ENCODE measurements at places on chromosomes 16 and 17.

GRCh38 chr17:55456307-55457240, 34.9 kb upstream of the MMD start:
- no peak for DNase-seq

- DNase-seq: no peak
Observed at GRCh38 chr16:78879011-78879410, 721.5 kb downstream of the MAF start.

DNA sequence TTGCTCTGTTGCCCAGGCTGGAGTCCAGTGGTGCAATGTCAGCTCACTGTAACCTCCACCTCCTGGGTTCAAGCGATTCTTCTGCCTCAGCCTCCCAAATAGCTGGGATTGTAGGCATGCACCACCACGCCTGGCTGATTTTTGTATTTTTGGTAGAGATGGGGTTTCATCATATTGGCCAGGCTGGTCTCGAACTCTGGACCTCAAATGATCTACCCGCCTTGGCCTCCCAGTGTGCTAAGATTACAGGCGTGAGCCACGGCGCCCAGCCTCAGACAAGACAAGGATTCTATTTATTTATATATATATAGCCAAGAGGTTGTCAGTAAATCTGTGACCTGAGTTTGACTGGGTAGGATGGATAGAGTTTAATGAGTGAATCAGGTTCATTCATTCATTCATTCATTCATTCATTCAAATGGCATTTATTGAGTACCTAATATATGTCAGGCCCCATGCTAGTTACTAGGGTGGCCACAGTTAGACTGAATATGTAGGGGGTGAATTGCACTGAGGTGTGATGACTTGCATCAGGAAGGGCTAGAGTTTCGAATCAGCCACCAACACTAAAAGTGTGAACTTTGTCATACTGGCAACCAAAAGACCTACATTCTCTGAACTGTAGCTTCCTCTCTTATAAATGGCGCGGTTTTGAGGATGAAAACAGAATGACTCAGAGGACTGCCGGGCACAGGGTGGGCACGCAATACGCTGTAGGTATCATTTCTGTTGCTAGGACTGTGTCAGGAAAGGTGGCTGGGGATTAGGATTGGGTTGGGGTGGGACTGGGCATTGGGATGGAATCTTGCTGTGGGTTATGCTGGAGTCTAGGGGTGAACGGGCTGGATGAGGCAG, 37.8 kb downstream of the ITGAE start:
- no peak for DNase-seq

GRCh38 chr17:78101112-78101511, 27.4 kb downstream of the TMC6 start:
- DNase-seq: no peak

GRCh38 chr16:19657831-19658230, 60.2 kb downstream of the KNOP1 start:
- DNase-seq: no peak

DNA sequence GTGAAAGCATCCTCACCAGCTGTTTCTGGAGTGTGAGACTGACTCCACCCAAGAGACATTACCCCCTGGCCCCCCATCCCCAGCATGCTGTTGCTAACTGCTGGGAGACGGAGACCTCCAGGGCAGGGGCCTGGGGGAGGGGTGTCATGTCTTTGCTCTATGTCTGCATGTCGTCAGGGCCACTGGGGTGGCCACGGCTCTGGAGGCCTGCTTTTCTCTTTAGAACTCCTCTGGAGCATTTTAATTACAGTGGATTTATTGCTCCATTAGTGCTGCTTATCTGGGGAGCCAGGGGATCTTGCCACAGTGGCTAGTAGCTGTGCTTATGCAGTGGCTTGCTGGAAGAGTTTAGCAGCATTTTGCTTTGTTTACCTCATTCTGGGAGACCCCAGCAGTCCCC, 32.3 kb downstream of the CLEC16A start:
- no peak for DNase-seq

DNA sequence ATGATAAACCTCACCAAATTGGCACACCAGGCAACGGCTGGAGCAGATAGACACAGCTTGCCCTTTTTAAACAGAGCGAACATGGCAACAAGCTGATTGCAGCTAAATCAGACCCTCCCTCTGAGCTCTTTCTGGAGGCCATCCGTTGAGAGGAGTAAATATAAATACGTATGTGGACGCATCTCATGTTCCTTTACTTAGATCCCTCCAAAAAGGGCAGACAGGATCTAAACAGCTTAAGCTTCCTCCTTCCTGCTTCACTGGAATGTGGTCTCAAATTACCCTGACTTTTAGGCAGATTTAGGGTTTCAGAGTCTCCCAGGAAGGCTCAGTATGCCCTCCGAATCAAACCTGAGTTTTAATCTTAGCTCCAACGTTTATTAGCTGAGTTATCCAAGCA, 204.7 kb upstream of the GOT2 start:
- no peak for DNase-seq

- peak; percentile 50 for DNase-seq
Observed at GRCh38 chr17:77125432-77125901, 15.3 kb upstream of the SEC14L1 start.

DNA sequence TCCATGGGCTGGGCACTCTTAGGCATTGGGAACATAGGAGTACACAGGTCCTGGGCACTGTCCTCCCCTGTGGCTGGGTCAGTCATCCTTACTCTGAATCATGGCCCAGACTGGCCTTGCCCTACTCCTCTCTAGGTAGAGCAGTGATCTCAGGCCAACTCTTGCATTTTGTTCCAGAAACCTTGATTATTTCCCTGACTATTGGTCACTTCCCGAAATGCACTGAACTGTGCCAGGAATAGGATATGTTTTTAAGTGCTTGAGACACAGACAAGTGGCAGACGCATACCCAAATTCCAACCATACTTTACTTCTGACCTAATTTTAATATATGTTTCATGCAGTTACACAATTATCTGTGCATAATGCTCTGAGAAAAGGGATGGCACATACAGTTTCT, 10.3 kb downstream of the KRABD2 start:
- DNase-seq: no peak

GRCh38 chr17:39627047-39627711, 427 bp downstream of the PPP1R1B start:
- DNase-seq: no peak

DNA sequence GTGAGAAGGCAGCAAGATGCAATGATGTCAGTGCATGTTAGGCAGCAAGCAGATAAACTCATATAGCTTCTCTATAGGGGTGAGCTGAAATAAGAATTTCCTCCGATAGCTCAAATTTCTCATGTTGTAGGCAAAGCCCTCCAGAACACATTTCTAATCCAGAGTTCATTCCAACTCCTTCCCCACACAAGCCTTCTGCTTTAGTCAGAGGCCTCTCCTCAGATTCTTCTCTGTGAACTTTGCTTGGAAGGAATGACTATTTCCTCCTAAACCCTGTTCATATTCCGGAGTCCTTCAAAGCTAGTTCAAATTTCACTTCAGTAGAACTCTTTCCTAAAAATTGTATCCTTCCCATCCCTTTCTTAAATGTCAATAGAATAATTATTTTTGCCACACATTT, 144.8 kb downstream of the KCNJ2 start:
- no peak for DNase-seq

DNA sequence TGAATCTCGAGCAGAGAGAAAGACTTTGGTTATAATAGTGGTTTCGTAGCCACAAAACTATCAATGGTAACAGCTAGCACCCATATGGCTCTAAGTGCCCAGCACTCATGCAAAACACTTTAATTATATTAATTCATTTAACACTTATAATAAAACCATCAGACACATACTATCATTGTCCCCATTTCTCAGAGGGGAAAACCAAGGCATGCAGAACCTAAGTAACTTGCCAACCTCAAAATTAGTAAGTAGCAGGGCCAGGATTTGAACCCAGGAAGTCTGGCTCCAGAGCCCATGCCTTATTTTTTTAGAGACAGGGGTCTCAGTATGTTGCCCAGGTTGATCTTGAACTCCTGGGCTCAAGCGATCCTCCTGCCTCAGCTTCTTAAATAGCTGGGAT, 145.6 kb upstream of the HS3ST2 start:
- no peak for DNase-seq

DNA sequence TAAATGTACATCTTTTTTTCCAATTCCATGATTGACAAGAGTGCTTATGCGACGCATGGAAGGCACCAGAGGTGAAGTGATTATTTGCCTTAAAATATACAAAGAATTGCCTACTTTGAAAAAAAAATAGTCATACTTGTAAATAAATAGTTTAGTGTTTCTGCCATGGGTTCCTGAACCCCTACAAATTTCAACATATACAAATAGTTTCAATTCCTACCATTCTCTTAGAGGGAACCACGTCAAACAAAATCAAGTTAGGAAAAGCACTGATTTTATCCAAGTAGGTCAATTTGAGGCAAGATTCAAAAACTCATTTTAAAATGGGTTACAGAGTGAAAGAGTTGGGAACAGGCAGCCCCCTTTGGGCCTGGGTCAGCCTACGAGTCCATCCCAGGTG, 11.7 kb downstream of the CMTM3 start:
- DNase-seq: no peak

DNA sequence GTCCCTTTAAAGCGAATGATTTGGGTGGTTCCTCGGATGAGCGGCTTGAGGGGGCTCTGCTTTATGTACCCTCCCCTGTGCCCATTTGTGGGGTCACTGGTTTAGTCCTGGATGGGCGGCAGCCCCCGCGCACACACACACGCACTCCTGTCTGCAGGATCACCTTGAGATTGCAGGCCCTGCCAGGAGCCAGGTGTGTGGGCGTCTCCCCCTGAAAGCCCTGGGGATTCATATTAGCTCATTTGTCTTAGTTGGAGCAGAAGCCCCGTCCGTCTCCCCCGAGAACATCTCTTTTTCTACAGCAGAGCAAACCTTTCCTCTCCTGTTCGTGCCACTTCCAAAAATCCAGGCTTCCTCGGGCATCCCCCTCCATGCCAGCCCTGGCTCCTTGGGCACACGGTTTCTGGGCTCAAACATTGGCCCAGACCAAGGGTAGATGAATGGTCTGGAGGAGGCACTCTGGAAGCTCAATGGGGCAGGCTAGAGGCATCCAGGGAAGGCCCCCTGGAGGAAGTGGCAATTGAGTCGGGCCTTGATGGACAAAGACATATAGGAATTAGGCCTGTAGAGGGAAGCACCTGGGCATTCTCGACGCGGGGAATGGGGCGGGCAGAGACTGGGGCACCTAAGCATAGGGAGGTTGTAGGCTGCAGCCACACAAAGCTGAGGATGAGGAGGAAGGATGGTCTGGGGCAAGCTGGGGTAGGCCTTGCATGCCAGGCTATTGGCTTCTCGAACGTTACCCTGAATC, 218.5 kb upstream of the GSE1 start:
- no peak for DNase-seq

DNA sequence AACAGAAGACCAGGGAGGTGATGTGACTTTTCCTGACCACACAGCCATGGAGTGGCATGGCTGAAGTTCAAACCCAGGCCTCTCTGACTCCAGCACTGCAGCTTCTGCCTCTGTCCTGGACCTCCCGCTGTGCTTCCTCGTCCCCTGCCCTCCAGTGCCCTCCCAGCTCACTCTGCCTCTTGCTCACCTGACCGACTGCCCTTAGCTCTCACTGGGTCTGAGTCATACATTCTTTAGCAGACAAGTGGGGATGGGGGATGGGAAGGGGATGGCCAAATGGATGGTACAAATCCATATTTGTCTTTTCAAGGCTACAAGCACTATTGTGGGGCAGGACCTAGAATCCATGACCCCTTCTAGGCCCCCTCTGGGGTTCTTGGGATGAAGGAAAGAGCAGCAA, 33.0 kb downstream of the PITPNM3 start:
- DNase-seq: no peak

GRCh38 chr17:77909236-77909635, 49.3 kb upstream of the TNRC6C start:
- no peak for DNase-seq

GRCh38 chr16:6891496-6891895, 441.1 kb upstream of the RBFOX1 start:
- no peak for DNase-seq

GRCh38 chr16:22838681-22839080, 24.7 kb downstream of the HS3ST2 start:
- DNase-seq: no peak

DNA sequence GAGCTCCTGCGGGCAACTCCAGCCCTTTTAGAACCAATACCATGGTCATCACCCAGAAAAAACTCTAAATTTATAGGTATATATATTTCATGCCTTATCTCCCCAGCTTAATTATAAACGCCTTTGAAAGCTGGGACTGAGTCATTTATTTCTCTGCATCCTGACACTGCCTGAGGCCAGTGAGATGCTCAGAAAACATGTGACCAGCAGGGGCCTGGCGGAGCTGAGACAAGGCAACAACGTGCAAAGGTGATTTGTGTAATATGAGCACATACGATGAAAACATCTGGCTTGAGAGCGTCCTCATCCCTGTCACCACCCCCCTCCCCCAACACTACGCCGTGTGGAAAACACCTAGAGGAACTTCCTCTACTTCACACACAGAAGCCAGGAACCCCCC, 22.7 kb downstream of the NXN start:
- no peak for DNase-seq

DNA sequence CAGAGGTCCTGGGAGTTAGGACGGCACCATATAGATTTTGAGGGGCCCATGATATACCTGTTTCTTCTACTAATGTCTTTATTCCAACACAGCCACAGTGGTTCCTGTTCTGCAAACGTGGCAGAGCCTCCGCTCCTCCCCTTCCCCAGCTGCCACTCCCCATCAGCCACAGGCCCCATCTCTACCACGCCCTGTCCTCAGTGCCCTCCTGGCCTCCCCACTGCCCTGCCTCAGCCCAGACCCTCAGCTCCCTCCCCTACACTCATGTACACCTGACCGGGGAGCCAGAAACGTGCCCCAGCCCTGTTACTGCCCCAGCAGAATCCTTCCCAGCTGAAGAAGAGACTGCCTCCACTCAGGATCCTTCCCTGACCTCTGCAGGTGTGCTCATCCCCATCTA, 11.9 kb upstream of the RBFOX3 start:
- no peak for DNase-seq

DNA sequence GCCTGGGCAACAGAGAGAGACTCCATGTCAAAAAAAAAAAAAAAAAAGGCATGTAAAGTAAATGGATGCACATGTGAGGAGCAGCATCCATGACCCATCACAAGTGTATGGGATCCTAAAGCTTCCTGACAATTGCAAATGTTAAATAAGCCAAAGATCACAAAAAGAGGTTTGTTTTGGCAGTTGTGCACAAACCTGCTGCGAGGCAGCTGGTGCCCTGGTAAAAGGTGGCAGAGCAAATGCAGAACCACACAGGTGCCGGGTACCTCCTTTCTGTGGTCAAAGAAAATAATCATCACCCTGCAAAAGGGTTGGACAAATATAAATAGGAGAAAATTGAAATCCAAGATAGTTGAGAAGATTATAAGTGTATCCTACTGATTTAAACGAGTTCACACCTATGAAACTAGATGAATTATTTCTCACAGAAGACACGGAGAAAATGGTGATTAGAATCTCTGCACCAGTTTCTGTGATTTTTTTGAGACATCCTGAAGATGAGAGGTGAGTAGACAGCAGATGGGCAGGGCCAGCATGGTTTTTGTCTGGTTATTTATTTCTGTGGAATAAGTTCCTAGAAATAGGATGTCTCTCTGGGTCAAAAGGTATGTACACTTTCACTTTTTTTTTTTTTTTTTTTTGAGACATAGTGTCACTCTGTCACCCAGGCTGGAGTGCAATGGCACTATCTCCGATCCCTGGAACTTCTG, 291.3 kb downstream of the CDH13 start:
- no peak for DNase-seq

- DNase-seq: no peak
Observed at GRCh38 chr16:3101841-3102470, 2.9 kb upstream of the ZSCAN10 start.

GRCh38 chr17:321386-321941, 31.1 kb downstream of the RPH3AL start:
- DNase-seq: no peak

- DNase-seq: no peak
Observed at GRCh38 chr17:50541402-50541715, 5.6 kb upstream of the SPATA20 start.

- no peak for DNase-seq
Observed at GRCh38 chr17:73433501-73433900, 121.7 kb upstream of the CDC42EP4 start.

Measured in SHP77 treated with DMSO at 0.1 percent for 48 hours (cell line).